ENCODE measurements at places on chromosomes 2 and 18. TPM values are rescaled to one million over a fixed set of nuclear protein-coding genes. Genes with fewer than 3 reads are reported as not detected.
A peak's percentile ranks its signal among the peaks of the same experiment; 100 is the strongest.

DNA sequence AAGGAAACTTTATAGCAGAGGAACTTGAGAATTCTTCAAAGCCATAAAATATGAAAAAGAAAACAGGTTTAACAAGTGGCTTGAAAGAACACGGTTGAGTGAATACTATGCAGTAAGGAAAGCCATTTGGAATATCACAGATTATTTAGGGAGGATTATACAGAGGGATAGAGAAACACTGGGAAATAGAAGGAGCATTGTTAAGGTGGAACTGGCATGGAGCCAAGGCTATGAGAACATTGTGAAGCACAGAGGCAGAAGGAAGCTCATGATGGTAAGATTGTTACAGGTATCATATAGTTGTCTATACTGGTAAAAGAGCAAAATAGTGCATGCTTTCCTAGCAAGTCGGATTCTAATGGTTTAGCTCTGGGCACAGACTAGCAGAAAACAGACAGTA is 87.1 kb downstream of the SS18 start:
- peaks cover 5% of the 10 kb centered on the region for H3K36me3 ChIP-seq
- no peak overlapping the region for H3K4me3 ChIP-seq
- no peak overlapping the region for H3K27ac ChIP-seq
- no peak for DNase-seq

DNA sequence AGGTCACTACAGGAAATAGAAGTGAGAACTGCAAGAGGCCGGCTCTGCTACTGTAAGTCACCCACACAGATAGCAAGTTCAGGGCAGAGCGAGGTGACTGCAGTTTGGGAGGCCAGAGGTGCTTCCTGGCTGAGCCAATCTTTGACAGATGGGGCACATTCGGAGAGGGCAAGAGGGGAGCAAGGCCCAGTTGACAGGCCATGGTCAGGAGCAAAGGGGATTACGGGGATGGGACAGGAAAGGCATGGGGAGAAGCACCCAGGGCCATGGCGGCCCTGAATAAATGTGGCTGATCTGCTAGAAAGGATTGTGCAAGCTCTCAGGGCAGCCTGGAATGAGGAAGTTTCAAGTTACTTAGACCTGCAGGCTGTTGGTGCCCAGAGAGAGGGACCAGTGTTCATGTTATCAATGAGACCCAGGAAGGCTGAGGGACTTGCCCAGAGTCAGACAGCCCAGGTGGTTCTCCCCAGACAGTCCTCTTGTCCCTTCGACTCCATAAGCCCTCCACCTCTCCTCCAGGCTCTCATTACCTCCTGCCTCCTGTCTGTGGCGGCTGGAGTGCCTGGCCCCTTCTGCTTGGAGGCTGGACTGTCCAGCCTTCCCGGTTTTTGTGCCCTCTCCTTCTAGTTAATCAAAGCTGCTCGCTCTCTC is 123.3 kb downstream of the CTIF start:
- peaks cover 11% of the 10 kb centered on the region for H3K36me3 ChIP-seq
- DNase-seq = no peak
- H3K27me3 ChIP-seq = peaks cover 6% of the 10 kb centered on the region
- H3K4me3 ChIP-seq = no peak overlapping the region
- no peak overlapping the region for H3K27ac ChIP-seq

DNA sequence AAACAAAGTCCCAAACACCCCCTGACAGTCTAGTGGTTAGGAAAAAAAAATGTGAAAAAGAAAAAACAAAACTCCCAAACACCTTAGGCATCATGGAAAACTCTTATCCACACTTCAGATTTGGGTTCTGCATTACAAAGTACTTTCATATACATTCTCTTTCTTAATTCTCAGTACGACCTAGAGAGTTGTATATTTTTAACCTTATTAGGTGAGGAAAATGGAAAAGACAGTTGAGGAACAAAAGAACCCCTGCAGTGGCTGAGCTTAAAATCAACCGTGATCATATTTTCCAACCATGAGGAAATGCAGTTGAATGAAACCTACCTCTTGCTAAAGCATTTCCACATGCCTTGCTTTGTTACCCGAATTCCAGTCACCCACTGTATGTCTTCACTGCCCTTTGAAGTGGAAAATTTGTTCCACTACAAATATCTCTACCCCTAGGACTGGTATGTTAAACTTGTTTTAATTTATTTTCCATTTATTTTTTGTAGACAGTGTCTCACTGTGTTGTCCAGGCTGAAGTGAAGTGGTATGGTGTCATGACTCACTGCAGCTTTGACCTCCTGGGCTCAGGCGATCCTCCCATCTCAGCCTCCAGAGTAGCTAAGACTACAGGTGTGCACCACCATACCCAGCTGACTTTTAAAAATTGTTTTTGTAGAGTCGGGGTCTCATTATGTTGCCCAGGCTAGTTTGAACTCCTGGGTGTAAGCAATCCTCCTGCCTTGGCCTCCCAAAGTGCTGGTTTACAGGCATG is 56.9 kb upstream of the LPIN2 start:
- no peak overlapping the region for H3K27ac ChIP-seq
- no peaks in the 10 kb centered on the region for H3K27me3 ChIP-seq
- no peaks in the 10 kb centered on the region for H3K36me3 ChIP-seq
- DNase-seq = no peak
- H3K4me3 ChIP-seq = no peak overlapping the region

DNA sequence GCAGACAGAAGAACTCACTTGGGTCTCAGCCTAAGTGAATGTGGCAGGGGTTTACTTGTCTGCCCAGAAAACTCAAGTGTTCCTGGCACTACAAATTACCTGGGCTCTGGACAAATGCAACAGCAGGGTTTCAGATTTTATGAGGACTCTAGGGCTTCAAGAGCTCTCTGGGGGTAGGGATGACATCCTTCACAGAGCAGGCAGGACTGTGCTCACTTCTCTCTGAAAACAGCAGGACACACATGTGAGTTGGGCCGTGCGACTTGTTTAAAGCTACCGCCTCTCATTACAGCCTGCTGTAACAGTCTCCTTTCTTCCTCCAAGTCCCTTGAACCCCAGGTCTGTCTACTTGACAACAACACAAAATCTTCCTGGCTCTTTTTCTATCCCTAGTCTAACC is 212.6 kb downstream of the EN1 start:
- no peak for DNase-seq
- H3K36me3 ChIP-seq = no peaks in the 10 kb centered on the region
- no peaks in the 10 kb centered on the region for H3K27me3 ChIP-seq
- H3K4me3 ChIP-seq = no peak overlapping the region

- peaks cover 4% of the 10 kb centered on the region for H3K36me3 ChIP-seq
- no peaks in the 10 kb centered on the region for H3K4me1 ChIP-seq
- no peak overlapping the region for H3K4me3 ChIP-seq
- no peak overlapping the region for H3K27ac ChIP-seq
- H3K27me3 ChIP-seq = peaks cover 2% of the 10 kb centered on the region
Measured at GRCh38 chr2:160794926-160795325, 301.3 kb upstream of the RBMS1 start.

DNA sequence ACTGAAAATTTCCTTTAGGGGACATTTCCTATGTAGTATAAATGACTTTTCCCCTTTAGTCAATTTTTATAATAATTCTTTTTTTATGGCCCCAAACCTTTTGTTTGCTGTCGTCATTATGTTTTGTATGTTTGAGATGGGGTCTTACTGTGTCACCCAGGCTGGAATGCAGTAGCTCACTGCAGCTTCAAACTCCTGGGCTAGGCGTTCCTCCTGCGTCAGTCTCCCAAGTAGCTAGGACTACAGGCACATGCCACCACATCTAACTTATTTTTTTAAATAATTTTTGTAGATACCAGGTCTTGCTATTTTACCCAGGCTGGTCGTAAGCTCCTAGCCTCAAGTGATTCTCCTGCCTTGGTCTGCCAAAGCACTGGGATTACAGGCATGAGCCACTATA is 30.8 kb upstream of the GALM start:
- no peak overlapping the region for H3K4me3 ChIP-seq
- no peak overlapping the region for H3K27ac ChIP-seq
- no peaks in the 10 kb centered on the region for H3K27me3 ChIP-seq
- no peak for DNase-seq
- H3K36me3 ChIP-seq = no peaks in the 10 kb centered on the region

GRCh38 chr2:67733517-67733916 is 329.3 kb downstream of the C1D start:
- H3K27ac ChIP-seq = no peak overlapping the region
- DNase-seq = peak; percentile 50

- no peak overlapping the region for H3K4me3 ChIP-seq
- DNase-seq = no peak
- H3K4me1 ChIP-seq = peaks cover 6% of the 10 kb centered on the region
- peaks cover 8% of the 10 kb centered on the region for H3K27me3 ChIP-seq
Measured at GRCh38 chr2:238501311-238501710, 74.6 kb downstream of the ASB1 start.

DNA sequence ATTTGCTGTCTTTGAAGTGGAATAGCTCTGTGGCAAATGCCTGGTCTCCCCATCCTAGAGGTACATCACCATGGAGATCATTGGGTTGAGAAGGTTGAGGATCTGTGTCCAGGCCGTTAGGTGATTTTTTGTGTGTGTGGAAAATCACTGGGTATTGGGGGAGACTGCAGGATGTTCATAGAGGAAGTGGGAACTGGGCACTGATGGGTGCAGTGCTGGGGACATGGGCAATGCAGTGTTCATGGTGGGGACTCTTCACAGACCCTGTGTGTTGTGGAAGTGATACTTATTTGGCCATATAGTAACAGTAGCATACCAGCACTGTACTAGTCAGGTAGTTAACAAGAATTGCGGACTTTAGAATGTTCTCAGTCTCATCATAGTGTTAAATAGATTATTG is 34.9 kb downstream of the ATP9B start:
- peaks cover 22% of the 10 kb centered on the region for H3K4me1 ChIP-seq
- peaks cover 14% of the 10 kb centered on the region for H3K36me3 ChIP-seq
- H3K4me3 ChIP-seq = no peak overlapping the region
- H3K27me3 ChIP-seq = peaks cover 2% of the 10 kb centered on the region

DNA sequence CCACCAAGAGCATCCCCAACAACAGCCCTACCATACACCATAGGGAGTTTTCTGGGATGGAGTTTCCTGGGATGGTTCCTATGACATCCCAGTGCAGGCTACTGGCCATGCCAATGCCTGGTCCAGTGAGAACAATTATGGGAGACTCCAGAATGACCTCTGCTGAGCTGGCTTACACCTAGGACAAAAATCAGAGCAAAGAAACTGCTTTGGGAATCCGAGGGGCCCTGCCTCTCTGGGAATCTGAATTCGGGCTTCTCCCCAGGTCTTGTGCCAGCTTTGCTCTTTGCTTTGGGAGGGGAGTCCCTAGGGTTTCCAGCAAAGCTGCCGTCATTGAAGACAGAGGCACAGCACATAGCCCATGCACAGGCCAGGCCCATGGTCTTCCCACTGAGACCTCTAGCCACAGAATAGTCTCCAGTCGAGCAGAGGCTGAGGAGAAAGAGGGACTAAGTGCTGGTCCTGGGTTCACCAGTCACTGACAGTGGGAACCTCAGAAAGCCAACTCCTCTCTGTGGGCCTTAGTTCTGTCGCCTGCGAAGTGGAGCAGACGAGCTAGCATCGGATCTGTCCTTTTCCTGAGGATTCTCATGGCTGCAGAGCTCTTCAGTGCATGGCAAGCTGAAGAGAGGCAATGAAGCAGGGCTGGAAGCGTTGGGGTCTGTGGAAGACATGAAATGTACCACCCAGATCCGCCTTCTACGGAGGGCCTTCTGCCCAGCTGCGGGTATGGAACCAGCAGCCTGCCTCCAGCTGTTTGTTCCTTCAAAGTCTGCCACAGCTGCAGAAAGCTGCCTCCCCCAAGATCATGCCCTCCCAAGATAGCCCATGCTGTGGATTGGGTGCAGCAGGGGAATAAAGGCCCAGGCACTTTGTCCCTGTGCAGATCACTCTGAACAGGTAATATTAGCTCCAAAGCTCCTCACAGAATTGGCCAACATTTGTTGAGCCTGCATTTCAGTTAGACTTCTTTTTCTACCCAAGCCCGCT is 11.2 kb upstream of the LBH start:
- H3K27me3 ChIP-seq = peaks cover 4% of the 10 kb centered on the region
- no peak overlapping the region for H3K4me3 ChIP-seq
- no peak overlapping the region for H3K27ac ChIP-seq

- no peaks in the 10 kb centered on the region for H3K36me3 ChIP-seq
- H3K27me3 ChIP-seq = no peaks in the 10 kb centered on the region
- H3K27ac ChIP-seq = no peak overlapping the region
- H3K4me1 ChIP-seq = peaks cover 18% of the 10 kb centered on the region
Measured at GRCh38 chr2:191869178-191869577, 22.3 kb upstream of the CAVIN2 start.

- H3K4me1 ChIP-seq = peaks cover 19% of the 10 kb centered on the region
- peaks cover 7% of the 10 kb centered on the region for H3K27me3 ChIP-seq
Measured at GRCh38 chr2:121103960-121104359, 181.0 kb downstream of the TFCP2L1 start.

DNA sequence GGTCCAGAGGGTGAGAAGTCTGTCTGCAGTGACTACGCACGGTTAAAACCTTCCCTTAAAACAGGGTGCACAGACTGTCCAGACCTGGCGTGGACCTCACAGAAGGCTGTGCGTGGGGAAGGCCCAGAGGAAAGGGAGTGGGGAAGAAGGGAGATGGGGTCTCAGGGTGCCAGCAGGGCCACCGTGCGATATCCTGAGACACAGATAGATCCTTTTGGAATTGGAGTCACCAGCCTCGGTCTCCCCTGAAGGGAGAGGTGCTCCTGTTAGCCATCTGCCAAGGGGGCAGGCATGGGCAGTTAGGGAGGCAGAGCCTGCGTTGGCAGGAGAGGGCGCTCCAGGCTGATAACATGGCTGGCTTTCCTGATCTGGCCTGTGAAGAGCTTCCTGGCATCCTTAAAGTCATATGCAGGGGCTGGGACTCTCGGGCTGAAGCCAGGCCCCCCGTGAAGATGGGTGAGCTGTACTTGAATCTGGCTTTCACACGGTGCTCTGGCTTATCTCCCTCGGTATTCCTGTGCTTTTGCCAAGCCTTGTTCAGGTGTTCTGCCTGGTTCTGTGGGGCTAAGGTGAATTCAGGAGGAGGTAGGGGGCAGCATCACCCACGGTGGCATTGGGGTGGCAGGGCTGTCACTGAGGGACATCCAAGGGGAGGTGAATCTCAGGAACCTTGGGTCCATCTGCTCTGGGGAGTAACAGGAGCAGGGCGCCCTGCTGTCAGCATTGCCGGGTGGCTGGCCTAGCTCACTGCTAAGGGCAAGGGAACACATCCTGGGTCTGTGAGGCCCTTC is 107.2 kb upstream of the SMAD2 start:
- H3K4me3 ChIP-seq = peak overlapping the region; percentile 47
- H3K36me3 ChIP-seq = peaks cover 4% of the 10 kb centered on the region
- peaks cover 16% of the 10 kb centered on the region for H3K27me3 ChIP-seq
- peak; percentile 36 for DNase-seq

Gene TGOLN2
- 47.1 TPM for total RNA-seq

Gene LAMA3
- total RNA-seq = 2.1 TPM

Gene ZNF519
- total RNA-seq = 18.5 TPM

Gene ASPRV1
- total RNA-seq = 2.5 TPM

Gene IL36G
- not detected for total RNA-seq

Gene TUBA3D
- not detected for total RNA-seq
